ENCODE measurements at places on chromosomes 3 and 15.

GRCh38 chr15:36432161-36432560, 147.3 kb upstream of the CDIN1 start:
- no peak for DNase-seq

DNA sequence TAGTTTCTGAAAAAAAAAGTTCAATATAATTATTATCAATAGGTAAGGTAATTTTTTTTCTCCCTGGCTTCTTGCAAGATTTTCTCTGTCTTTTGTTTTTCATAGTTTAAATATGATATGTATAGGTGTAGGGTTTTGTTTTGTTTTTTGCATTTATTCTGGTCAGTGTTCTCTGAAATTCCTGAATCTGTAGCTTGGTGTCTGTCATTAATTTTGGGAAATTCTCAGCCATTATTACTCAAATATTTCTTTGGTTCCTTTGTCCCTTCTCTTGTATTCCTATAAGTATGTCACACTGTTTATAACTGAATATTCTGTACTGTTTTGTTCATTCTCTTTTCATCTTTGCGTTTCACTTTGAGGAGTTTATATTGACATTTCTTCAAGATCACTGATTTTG, 22.1 kb downstream of the IQCH start:
- DNase-seq: no peak

- DNase-seq: no peak
Observed at GRCh38 chr15:48516121-48516520, 129.4 kb downstream of the FBN1 start.

GRCh38 chr3:64176461-64176996, 48.7 kb downstream of the PRICKLE2 start:
- no peak for DNase-seq

GRCh38 chr3:101807888-101808287, 28.9 kb downstream of the NXPE3 start:
- no peak for DNase-seq

GRCh38 chr3:151290673-151291072, 12.3 kb upstream of the P2RY14 start:
- DNase-seq: no peak
